CD4-positive, alpha-beta T cell treated with Interferon alpha-2 for 1 hour (primary cell): ENCODE measurements at places on chromosomes 5 and 9.

DNA sequence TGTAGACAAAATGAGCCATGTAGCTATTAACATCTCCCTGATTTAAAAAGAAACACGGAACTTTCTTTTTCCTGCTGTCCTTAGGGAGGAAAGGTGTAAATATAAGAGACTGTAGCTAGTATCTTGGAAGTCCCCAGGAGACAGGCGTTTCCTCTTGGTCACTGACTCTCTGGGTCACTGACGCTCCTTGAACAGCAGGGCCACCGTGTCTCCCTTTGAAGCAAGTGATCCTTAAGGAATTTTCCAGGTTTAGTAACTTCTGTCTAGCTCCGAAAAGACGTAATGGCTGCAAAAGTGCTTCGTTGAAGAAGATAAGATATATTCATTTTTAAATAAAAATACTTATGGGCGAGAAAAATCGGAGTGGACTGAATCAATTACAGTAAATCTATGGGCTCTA is 745 bp upstream of the CLTA start:
- DNase-seq: no peak

GRCh38 chr5:135741040-135741439 is 93.4 kb upstream of the SLC25A48 start:
- DNase-seq: no peak

GRCh38 chr9:14030375-14031059 is 283.4 kb downstream of the NFIB start:
- no peak for DNase-seq

- DNase-seq: no peak
Measured at GRCh38 chr5:31064215-31064614, 129.3 kb upstream of the CDH6 start.

DNA sequence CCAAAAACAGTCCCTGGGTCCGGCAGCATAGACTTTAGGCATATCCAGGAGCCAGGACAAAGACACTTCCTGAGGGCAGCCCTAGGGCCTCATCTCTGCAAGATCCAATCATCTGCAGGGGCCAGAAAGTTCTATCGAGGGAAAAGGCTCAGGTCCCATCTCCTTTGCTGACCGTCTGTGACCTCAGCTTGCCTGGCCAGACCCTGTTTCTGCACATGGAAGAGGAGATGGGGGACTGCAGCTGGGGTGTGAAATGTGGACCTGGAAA is 51.0 kb upstream of the FCN1 start:
- DNase-seq: no peak

- DNase-seq: no peak
Measured at GRCh38 chr5:178832618-178833201, 27.0 kb upstream of the ZNF354B start.

GRCh38 chr9:91489361-91489899 is 65.8 kb upstream of the NFIL3 start:
- DNase-seq: no peak

GRCh38 chr5:142821733-142822487 is 51.7 kb downstream of the ARHGAP26 start:
- DNase-seq: no peak

GRCh38 chr9:86586144-86586494 is 231.9 kb upstream of the TUT7 start:
- no peak for DNase-seq

DNA sequence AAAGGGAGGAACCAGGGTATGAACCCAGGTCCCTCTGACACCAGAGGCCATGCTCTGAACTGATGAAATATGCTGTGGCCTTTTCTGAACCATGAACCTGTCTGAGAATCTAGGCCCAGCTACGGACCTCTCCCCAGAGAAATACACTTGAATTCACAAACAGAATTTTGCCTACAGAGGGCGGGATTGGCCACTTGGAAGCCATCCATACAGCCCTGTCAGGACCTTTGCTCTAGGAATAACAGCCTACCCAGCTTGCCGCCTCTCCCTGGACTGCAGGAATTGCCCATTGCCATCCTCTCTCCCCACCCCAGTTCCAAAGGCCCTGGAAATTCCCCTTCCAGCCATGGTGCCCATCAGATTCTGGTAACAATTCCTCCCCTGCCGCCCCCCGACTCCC is 26.6 kb downstream of the MORN5 start:
- DNase-seq: no peak

DNA sequence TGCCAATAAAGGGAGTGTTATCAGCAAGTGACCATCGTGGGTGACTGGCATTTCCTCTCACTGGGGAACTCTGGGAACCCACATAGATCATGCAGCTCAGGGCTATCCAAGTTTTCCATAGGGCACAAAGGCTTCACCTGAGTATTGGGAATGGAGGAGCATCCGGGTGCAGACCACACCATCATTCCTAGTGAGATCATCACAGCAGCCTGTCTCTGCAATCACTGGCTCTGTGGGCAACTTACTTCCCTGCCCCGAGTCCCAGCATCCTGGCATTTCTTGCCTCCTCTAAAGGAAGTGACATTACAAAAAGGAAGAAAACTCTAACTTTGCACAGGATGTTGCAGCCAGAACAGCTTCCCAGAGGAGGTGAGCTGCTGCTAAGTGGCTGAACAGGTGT is 80.6 kb upstream of the SHB start:
- DNase-seq: no peak

GRCh38 chr5:16918156-16918555 is 17.9 kb downstream of the MYO10 start:
- DNase-seq: no peak

GRCh38 chr9:116724123-116724522 is 37.0 kb downstream of the TRIM32 start:
- no peak for DNase-seq

DNA sequence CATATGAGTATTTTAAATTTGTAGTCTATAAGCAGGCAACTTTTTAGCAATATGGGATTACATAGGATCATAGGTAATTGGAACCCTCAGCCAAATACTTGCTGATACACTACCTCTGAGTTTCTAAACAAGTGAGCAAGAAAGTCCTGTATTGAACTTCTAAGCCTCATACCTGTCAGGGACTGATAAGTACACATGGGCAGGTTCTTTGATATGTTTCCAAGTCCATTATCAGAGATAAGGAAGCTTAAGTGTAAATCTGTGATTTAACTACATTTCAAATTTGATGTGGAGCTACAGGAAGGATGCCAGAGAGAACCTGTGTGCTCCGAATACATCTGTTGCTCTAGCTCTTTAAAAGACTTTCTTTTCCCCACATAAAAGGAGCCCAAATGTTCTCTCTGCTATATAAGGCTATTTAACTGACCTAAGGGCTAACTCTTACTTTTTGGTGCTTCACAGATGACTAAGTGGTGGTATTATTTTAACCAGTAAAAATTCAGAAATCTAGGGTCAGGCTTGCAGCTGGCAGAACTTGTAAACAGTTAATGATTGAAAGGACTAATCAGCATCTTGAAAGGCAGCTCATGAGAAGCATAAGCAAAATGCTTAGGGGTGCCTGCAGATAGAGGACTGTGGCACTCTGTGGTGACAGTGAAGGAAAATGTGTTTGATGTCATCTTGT is 228.6 kb downstream of the NR3C1 start:
- no peak for DNase-seq

DNA sequence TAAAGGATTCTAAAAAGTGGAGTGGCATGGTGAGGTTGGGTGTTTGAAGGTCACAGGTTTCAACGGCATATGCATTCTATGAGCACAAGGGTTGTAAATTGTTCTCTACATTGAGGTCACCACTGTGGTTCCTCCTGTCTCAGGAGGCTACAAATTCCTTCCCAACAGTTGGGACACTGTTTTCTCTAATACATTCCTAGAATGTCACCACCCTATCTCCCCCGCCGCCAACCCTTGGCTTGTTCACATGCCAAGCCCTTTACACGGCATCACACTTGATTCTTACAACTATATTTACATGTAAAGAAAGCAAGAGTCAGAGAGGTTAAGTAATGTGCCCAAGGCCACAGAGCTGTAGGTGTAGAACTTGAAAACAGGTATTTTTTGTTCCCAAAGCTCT is 315.1 kb downstream of the RAB3C start:
- DNase-seq: no peak

- DNase-seq: no peak
Measured at GRCh38 chr5:135041145-135041587, 7.1 kb upstream of the PITX1 start.

DNA sequence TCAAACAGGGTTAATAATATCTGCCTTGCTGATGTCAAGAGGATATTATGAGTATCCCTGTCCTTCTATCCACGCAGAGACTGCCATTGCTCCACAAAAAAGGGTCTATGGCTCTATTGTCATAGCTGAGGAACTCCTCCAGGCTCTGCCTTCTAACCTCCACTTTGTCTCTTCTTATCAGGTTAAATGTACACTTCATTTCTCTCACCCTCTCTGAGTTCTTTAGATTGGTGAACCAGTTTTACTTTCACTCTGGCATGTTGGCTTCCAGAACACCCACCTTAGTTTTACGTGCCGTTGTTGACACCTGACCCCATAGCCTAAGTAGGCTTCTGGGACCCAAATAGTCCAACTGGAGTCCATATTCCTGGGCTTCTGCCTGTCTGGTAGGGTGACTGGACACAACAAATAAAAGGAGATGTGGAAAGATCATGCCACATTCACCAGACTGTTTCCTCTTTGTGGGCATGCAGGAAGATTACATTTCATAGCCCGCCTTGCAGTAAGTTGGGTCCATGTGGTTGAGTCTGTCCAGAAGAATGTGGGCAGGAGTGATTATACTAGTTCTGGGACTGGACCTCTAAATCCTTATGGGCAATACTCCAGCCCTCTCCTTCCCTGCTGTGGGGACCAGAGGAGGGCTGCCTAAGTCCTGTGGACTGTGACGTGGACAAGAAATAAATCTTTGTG is 350.4 kb upstream of the CLINT1 start:
- DNase-seq: no peak
